ENCODE measurements at places on chromosomes 3 and 15.

DNA sequence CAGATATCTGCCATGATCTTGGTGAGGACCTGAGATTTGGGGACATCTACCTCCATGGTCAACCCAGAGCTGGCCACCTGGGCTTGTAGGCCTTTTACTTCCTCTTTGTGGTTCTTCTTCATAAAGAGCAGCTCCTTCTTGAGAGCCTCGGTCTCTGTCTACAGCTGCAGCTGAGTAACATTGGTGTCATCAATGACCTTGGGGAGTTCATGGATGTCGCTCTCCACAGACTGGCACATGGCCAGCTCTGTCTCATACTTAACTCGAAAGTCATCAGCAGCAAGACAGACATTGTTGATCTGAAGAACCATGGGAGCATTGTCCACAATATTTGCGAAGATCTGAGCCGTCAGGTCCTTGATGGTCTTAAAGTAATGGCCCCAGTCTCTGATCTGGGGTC is 15.7 kb upstream of the RASA2 start:
- no peak for DNase-seq

- DNase-seq = no peak
Measured at GRCh38 chr15:30929064-30929669, 25.5 kb downstream of the FAN1 start.

GRCh38 chr3:73766599-73767381 is 142.0 kb upstream of the PDZRN3 start:
- DNase-seq = no peak

DNA sequence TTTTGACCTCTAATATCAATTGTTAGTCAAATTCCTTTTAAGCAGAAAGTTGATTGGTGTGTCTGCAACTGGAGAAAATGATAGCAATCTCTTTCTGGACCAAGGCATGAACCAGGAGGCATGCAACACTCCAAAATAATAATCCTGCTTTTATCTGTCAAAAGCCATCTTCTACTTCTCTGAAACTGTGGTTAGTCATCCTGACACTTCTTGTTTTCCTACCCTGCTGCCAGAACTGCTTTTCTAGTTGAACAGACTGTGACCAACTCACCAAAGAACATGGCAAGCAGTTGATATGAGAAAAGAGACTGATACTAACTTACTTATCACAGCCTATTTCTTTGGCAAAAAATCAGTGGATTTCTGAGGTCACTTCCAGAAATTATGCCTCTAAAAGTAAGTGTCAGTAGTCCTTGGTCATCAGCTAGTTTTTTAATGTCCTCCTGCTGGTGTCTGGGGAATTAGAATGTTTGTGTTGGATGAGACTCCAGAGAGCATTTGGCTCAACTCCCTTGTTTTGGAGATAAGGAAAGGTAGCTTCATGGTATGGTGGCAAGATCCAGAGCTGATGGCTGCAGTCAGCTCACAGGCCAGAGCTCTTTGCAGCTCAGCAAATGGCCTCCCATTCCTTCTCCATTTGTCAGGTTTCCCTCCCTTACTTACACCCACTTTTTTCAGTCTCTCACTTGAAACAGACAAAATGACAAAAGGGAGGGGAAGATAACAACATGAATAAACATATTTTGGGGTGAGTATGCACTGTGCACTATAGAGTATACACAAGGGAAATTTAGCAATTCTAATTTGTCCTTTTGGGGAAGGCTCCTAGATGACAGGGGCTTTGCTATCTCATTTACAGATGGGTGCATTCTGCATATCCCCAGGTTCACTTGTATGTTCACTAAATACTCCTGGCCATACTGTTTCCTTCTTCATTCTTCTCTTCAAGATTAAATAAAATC is 7.0 kb downstream of the CRYGS start:
- DNase-seq = no peak

GRCh38 chr15:79617071-79617470 is 184.9 kb downstream of the MINAR1 start:
- no peak for DNase-seq
